ENCODE measurements at places on chromosomes 6 and 20.

GRCh38 chr6:129567374-129567773, 142.6 kb downstream of the ARHGAP18 start:
- DNase-seq: no peak
- no peak overlapping the region for H3K4me3 ChIP-seq
- H3K4me1 ChIP-seq: no peaks in the 10 kb centered on the region
- H3K36me3 ChIP-seq: peaks cover 11% of the 10 kb centered on the region
- H3K27ac ChIP-seq: no peak overlapping the region

GRCh38 chr20:56839786-56840185, 210.7 kb downstream of the TFAP2C start:
- H3K36me3 ChIP-seq: no peaks in the 10 kb centered on the region
- no peaks in the 10 kb centered on the region for H3K27me3 ChIP-seq
- H3K4me1 ChIP-seq: no peaks in the 10 kb centered on the region
- no peak overlapping the region for H3K27ac ChIP-seq
- no peak overlapping the region for H3K4me3 ChIP-seq

GRCh38 chr6:42260972-42261371, 43.3 kb upstream of the MRPS10 start:
- no peaks in the 10 kb centered on the region for H3K4me1 ChIP-seq
- H3K36me3 ChIP-seq: no peaks in the 10 kb centered on the region
- no peak overlapping the region for H3K4me3 ChIP-seq
- no peak for DNase-seq
- no peak overlapping the region for H3K27ac ChIP-seq

- peak overlapping the region; percentile 50 for H3K4me3 ChIP-seq
- peaks cover 57% of the 10 kb centered on the region for H3K4me1 ChIP-seq
- H3K27me3 ChIP-seq: no peaks in the 10 kb centered on the region
- H3K36me3 ChIP-seq: peaks cover 10% of the 10 kb centered on the region
These were observed 98.5 kb downstream of the INSM1 start for GRCh38 chr20:20466341-20466879.

GRCh38 chr20:51402201-51402600, 140.3 kb downstream of the NFATC2 start:
- H3K36me3 ChIP-seq: peaks cover 63% of the 10 kb centered on the region
- no peak for DNase-seq
- H3K27me3 ChIP-seq: no peaks in the 10 kb centered on the region
- H3K27ac ChIP-seq: peak overlapping the region; percentile 99

- H3K27me3 ChIP-seq: no peaks in the 10 kb centered on the region
- no peak for DNase-seq
- H3K4me3 ChIP-seq: no peak overlapping the region
- no peaks in the 10 kb centered on the region for H3K4me1 ChIP-seq
- no peak overlapping the region for H3K27ac ChIP-seq
- no peaks in the 10 kb centered on the region for H3K36me3 ChIP-seq
These were observed 143.4 kb upstream of the PHACTR1 start for GRCh38 chr6:12572896-12573827.

GRCh38 chr20:62030834-62031434, 34.7 kb downstream of the TAF4 start:
- H3K4me1 ChIP-seq: peaks cover 44% of the 10 kb centered on the region
- no peaks in the 10 kb centered on the region for H3K27me3 ChIP-seq
- no peaks in the 10 kb centered on the region for H3K36me3 ChIP-seq

All from activated B cell treated with CpG ODN at 0.5 μM for 24 hours (primary cell).